ENCODE measurements at places on chromosomes 16 and 17.

DNA sequence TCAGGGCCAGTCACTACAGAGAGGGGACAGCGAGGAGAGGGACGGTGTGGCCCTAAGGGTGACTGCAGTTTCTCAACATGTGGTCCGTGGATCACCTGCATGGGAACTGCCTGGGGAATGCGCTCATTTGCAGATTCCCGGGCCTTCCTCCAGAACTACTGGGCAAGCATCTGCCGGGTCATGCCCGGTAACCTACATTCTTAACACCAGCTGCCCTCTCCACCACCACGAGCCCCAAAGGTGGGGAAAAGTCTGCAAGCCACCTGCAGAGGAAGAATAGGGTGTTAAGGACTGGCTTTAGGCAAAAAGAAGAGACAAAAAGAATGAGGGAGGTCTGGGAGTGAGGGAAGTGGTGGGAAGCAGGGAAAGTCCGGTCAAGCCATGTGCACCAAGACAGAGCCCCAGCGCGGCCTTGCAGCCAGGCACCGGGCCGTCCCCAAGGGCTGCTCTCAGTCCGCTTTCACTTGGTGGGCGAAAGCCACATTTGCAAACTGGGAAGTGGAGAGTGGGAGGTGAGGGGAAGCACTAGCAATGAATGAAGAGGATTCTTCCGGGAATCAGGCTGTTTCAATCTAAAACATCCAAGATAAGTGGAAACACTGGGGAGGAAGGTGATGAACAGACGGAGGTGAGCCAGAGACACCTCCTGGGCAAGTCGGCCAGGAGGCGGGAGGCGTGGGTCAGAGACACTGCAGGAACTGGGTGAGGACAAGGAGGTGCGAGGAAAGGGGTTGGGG is 70.3 kb downstream of the N4BP1 start:
- DNase-seq = no peak

GRCh38 chr17:30372755-30373154 is 6.0 kb upstream of the CPD start:
- peak; percentile 42 for DNase-seq

DNA sequence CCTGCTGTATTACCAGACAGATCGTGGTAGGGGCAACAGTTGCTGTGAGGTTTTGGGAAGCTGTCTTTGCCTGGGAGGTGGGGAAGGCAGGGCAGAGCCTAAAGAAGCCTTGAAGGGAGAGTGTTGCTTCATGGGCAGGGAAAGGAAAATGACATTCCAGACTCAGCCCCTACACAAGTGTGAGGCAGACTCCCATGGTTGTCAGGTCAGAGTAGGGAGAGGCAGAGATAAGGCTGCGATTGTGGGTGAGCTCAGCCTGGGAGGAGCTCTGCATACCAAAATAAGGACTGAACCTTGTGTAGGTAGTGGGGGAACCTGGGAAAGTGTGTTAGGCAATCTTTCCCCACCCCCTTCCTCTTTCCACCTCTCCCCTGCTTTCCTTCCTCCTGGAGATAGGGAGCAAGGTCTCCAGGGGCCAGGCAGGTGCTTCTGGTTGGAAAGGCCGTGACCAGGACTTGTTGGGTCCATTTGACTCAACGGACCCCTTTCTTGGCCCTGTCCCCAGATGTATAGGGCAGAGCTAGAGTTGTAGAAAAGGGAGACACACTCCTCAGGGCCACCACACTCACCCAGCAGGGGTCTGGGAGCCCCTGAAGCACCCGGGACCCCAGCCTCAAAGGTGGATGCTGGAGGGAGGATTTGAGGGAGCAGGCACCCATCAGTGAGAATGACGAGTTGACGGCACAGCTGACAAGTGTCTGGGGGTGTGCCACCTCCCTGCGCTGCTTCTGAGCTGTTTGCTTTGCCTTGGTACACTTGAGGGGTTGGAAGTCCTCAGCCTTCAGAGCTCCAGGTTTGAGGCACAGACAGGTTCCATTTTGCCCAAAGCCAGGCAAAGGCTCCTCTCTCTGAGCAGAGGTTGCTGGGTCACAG is 18.5 kb upstream of the TOB1 start:
- no peak for DNase-seq

GRCh38 chr16:69190046-69190588 is 3.2 kb downstream of the SNTB2 start:
- no peak for DNase-seq

GRCh38 chr17:75096082-75096625 is 8.4 kb downstream of the SLC16A5 start:
- no peak for DNase-seq

GRCh38 chr16:81445966-81446906 is 1.6 kb downstream of the CMIP start:
- DNase-seq = no peak

- DNase-seq = no peak
Measured at GRCh38 chr17:27341041-27341471, 47.1 kb downstream of the WSB1 start.

GRCh38 chr17:2901582-2901981 is 105.3 kb downstream of the RAP1GAP2 start:
- no peak for DNase-seq

DNA sequence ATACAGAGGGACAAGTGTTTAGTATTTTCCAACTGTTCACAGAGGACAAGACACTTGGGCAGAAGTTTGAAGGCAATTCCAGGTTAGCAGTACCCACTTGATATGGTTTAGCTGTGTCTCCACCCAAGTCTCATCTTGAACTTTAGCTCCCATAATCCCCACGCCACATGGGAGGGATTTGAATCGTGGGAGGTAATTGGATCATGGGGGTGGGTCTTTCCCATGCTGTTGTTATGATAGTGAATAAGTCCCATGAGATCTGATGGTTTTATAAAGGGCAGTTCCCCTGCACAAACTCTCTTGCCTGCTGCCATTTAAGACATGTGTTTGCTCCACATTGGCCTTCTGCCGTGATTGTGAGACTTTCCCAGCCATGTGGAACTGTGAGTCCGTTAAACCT is 668.9 kb downstream of the MAF start:
- no peak for DNase-seq

GRCh38 chr17:14427900-14428647 is 127.2 kb downstream of the HS3ST3B1 start:
- peak; percentile 13 for DNase-seq

GRCh38 chr17:13749166-13749890 is 147.6 kb upstream of the HS3ST3A1 start:
- no peak for DNase-seq

DNA sequence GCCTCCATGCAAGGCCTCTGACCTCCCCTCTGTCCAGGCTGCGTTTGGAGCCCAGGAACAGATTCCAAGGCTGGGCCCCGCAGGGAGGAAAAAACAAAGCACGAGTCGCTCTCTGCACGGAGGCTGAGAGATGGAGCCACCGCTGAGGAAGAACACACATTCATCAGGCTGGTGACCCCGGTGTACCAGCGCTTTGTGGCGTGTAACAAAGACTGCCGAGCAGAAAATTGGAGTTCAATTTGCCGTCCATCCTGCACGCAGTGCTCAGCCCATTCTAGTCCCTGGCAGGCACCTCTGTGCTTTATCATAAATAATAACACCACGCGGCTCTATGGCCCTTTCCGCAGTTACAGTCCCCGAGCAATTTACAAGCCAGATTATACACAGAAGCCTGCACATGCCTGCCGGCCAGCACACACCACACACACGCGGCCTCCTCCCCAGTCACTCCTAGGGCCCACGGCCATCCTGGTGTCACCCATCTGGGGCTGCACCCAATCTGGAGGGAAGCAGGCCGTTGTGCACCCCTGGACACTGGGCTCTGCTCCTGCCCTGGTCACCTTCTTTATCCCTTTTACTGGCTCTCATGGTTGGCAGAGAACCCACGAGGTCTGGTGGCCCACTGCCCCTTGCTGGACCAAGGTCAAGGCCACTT is 124.4 kb downstream of the SDK2 start:
- DNase-seq = no peak

DNA sequence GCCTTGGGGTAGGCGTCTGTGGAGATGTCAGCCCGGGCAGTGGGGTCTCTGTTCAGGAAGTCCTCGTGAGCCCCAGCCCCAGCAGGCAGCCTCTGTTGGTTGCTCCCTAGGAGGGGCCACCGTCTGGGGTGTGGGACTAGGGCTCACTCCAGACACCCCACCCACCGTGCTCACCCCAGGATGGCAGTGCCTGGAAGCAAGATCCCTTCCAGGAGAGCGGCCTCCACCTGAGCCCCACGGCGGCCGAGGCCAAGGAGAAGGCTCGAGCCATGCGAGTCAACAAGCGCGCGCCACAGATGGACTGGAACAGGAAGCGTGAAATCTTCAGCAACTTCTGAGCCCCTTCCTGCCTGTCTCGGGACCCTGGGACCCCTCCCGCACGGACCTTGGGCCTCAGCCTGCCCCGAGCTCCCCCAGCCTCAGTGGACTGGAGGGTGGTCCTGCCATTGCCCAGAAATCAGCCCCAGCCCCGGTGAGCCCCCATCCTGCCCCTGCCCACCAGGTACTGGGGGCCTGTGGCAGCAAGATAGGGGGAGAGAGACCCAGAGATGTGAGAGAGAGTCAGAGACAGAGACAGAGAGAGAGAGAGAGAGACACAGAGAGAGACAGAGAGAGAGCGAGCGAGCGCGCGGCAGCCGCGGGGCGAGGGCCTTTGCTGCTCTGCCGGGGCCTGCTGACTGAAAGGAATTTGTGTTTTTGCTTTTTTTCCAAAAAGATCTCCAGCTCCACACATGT is 9.8 kb downstream of the NTHL1 start:
- DNase-seq = no peak

GRCh38 chr17:63714550-63715277 is 14.8 kb upstream of the LIMD2 start:
- no peak for DNase-seq

DNA sequence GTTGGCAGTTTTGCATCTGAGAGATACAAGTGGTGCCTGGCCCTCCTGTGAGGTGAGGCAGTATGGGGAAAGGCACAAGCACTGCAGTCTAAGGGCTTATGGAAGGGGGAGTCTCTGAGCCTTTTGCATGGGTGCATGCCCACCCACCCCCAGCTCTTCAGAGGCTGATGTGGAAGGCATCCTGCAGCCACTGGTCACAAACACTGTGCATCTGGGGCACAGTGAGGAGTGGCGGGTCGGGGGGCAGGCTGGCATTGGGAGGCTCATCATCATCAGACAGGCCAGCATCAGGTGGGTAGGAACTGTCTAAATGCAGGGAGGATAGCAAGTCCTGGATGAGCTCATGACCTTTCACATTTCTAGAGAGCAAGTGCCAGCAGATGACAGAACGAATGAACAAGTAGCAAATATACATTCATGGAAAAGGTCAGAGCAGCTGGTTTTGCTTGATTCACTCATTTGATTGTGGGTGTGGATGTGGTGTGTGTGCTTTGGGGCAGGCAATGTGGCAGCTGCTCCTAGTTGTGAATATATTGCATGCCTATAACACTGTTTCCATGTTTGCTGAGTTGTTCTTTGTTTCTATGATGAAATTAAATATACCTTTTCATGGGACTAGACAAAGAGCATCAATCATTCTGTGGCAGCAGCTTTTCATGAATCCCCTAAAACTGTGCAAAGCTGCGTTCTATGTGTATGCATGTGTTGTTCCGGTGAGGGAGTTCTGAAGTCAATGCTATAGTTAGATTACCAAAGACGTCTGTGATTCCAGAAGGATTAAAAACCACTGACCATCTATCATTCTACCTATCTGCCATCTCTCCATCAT is 29.2 kb downstream of the TRIM25 start:
- DNase-seq = no peak
